Mesangial cell (primary cell): ENCODE measurements at places on chromosomes 16 and 17. TPM values are rescaled to one million over a fixed set of nuclear protein-coding genes. Genes with fewer than 3 reads are reported as not detected.

HCRT gene
- not detected in 2 replicates for total RNA-seq

NPIPA8 gene
- not detected in 2 replicates for total RNA-seq

PIRT gene
- not detected in 2 replicates for total RNA-seq

NECAB2 gene
- 1.3 TPM in 1 of 2 replicates, not detected in the other for total RNA-seq

SLC26A11 gene
- total RNA-seq: 3.9 and 18.0 TPM in 2 replicates

CRHR1 gene
- not detected in 2 replicates for total RNA-seq

FBXW10 gene
- not detected in 2 replicates for total RNA-seq

KRT38 gene
- not detected in 2 replicates for total RNA-seq

HASPIN gene
- total RNA-seq: 1.5 and 17.3 TPM in 2 replicates

MARCHF10 gene
- total RNA-seq: 0.65 and 1.4 TPM in 2 replicates

HEATR9 gene
- total RNA-seq: not detected in 2 replicates

HID1 gene
- total RNA-seq: 2.0 and 12.5 TPM in 2 replicates

RNF43 gene
- 0.49 and 0.63 TPM in 2 replicates for total RNA-seq

STAT3 gene
- 59.0 and 101 TPM in 2 replicates for total RNA-seq

PSMD12 gene
- total RNA-seq: 6.8 and 15.5 TPM in 2 replicates

CA10 gene
- not detected in 2 replicates for total RNA-seq

ZNF771 gene
- 7.4 and 8.6 TPM in 2 replicates for total RNA-seq
